Stimulated activated CD8-positive, alpha-beta memory T cell treated with anti-CD3 and anti-CD28 coated beads, Interleukin-4, amount 100 ng/mL, for 4 hours (primary cell): ENCODE measurements at places on chromosomes 6 and 20.

DNA sequence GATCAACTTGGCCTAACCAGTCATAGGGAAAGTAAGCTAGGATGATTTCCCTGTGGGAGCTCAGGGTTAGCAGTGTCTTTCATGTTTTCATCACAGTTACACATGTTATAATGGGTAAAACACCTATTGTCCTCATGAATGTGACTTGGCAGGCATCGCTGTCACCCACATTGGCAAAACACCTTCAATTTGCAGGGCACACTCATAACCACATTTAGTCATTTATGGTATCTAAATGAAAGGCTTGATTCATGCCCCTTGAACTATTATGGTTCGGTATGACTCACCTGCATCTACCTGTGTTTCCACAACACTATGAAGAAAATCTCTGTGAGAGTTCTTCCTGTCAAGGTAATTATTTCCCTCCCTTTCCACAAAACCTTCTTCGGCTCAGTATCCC, 49.2 kb downstream of the FRK start:
- no peak for DNase-seq

DNA sequence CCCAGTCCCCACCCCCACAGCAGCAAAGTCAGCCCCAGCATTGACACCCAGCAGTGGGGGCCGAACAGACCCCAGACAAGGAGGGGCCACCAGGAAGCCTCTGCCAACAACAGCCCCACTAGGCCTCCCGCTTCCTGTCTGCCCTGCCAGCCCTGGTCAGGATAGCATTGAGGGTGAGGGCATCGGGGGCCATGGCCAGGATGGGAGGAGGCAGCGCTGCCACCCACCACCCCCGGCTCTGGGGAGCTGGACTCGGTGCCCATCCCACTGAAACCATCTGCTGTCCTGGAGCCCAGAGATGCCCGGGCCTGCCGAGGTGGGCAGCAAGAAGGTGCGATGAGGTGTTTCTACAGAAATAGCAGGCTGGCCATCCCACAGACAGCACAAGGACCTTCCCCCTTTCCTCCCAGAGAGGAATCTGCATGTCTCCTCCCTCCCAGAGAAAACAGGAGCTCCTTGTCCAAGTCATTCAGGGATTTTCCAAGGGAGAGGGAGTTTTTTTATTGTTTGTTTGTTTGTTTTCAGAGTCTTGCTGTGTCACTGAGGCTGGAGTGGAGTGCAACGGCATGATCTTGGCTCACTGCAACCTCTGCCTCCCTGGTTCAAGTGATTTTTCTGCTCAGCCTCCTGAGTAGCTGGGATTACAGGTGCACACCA, 62.1 kb upstream of the BHLHE23 start:
- no peak for DNase-seq

- no peak for DNase-seq
Observed at GRCh38 chr6:5214570-5215052, 46.1 kb downstream of the LYRM4 start.

GRCh38 chr6:30879684-30880427, 4.5 kb upstream of the DDR1 start:
- DNase-seq = no peak

DNA sequence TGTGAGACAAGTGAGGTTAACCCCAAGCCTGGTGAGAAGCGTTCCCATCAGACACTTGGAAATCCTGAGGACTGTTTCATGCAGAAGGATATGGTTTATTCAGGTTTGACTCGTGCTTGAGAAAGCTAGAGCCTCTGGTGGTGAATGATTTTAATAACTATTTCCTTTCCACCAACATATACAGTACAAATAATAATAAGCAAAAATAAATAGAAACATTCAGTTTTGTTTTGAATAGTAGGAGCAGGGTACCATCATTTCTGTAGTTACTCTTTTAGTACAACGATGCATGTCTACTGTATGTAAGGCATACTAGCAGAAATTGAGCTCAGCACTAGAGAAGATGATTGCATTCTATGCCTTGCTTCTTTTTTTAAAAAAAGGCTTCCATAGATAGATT, 33.5 kb downstream of the PLG start:
- DNase-seq = no peak

DNA sequence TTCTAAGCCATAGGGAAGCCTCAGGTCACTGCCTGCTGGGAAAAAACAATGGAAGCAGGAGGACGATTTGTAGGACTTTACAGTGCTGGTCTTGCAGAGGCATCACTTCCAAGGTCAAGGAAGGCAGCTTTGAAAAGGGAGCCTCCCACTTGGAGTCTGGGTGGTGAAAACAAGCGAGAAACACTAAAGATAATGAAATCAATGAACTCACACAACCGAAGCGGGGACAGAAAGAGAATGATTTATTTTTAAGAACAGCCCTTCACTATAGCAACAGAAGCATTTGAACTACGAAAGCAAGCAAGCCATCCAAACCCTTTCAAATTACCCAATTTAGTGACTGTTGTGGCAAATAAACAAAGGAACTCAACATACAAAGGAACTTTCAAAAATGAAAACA, 227.5 kb downstream of the THBS2 start:
- DNase-seq = no peak

GRCh38 chr6:13702809-13703302, 8.8 kb downstream of the RANBP9 start:
- DNase-seq = no peak

GRCh38 chr6:57108691-57109090, 18.7 kb downstream of the ZNF451 start:
- DNase-seq = no peak

- no peak for DNase-seq
Observed at GRCh38 chr20:38383147-38383546, 36.9 kb downstream of the LBP start.
